ENCODE measurements at places on chromosomes 5 and 9.

DNA sequence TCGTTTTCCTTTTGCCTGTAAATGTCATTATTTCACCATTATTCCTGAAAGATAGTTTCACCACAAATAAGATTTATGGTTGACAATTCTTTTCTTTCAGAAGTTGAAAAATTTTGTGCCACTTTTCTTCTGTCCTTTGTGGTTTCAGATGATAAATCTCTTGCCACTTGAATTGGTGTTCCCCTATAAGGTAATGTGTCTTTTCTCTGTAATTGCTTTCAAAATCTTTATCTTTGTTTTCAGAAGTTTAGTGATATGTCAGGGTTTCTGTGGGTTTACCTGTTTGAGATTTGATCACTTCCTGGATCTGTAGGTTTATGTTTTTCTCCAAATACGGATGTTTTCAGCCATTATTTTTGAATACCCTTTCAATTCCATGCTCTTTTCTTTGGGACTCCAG is 14.6 kb downstream of the RASA1 start:
- DNase-seq, result no peak

DNA sequence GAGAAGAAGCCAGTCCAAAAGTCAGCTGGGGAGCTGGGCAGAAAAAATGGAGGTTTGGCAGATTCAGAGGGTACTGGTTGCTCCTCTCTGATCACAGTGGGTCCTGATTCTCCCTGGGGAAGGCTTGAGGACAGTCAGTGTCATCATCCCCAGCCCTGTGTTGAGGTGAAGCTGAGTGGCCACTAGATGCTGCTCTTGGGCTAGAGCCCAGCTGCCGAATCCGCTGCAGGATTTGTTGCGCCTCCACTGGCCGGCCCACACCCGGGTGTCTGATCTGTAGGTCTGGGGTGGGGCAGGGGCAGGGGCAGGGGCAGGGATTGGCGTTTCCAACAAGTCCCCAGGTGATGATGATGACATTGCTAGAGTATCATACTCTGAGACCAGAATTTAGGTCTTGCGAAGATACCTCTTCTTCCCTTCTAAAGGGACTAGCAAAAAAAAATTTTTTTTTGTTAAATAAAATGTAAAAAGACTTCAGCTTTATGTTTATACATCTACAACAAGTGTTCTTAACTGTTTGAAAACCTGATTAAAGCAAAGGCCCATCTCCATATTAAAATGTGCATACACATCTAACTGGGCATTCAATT is 106.8 kb downstream of the PDE6A start:
- DNase-seq, result peak; percentile 69

- DNase-seq, result no peak
These were observed 9.9 kb downstream of the GABBR2 start for GRCh38 chr9:98698856-98699255.

DNA sequence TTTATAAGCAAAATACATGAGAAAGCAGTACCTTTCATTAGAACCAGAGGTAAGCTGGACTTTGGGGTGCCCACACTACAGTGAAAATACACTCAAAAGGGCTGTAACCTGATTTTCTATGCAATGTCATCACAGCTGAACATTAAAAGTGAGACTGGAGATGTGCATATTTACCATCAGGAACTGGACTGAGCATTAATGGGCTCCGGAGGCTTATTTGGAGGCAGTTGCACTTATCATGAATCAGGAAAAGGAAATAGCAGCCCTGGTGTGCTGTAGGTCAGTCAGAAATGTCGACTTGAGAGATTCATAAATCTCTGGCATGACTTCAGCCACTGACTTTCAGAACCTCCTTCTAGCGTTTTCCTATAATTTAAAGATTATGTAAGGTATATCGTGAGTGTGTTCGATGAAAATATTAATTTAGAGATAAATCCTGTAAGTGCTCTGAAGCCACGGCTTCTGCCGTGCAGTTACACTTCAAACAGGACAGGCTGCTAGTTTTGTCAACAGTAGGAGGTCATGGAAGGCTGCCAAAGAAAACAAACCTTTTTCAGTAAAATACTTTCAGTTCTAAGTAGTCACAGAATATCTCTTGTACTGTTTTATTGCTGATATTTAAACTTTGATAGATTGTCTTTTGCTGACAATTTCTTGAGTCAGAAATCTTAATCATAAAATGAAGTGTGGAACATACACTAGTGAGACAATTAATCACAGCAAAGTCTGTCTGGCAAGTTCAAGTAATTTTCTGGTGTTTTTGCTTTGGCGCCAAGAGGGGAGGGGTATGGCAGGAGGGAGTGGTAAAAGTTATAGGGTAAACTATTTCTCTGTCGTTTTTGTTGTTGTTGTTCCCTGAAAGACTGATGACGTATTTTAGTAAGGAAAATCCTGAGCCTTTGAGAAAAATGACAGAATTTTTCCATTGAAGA is 939.7 kb downstream of the NR2F1-AS1 start:
- no peak for DNase-seq

DNA sequence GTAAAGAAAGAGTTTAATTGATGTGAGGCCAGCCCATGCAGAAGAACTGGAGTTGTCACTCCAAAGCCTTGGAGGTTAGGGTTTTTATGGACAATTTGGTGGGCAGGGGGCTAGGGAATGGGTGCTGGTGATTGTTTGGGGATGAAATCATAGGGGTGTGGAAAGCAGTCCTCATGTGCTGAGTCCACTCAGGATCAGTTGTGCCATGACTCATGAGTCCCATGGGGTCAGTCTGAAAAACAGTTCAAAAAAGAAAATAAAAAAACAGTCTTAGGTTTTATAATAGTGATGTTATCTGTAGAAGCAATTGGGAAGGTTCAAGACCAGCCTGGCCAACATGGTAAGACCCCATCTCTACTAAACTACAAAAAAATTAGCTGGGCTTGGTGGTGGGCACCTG is 162.3 kb downstream of the KDM4C start:
- DNase-seq, result no peak

GRCh38 chr5:130923543-130924124 is 241.4 kb downstream of the HINT1 start:
- no peak for DNase-seq

DNA sequence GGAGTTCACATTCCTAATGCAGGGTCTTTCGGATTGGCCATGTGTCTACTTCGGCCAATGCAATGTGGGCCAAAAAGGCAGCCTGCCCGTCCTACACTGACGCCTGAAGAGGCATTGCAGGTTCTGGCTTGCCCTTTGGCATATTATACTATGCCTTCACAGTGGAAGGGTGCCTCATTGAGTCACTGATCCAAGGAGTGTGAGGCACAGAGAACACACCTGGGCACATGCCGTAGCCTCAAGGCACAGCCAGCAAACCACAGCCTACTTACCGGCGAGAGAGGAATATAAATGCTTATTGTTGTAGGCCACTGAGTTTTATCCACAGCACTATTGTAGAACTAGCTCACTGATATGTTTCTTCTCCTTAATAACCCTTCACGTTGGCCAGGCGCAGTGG is 409.6 kb downstream of the GADD45G start:
- DNase-seq, result no peak

DNA sequence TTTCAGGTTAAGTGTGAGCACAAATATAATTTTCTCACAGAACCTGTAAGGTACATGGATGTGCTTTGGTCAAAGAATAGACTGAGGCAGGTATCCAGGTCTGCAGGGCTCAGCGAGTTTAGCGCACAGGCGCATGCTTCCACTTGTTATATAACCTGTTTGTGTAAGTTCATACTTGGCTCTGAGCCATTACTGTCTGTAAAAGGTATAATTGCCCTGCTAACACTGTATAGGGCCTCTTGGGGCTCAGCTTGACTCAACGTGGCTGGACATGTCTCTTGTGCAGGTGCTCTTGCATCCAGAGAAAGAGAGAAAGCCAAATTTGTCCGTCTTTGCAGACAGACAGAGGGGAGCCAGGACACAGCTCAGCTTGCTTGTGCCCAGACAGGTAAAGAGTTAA is 759.6 kb downstream of the MTRR start:
- no peak for DNase-seq

DNA sequence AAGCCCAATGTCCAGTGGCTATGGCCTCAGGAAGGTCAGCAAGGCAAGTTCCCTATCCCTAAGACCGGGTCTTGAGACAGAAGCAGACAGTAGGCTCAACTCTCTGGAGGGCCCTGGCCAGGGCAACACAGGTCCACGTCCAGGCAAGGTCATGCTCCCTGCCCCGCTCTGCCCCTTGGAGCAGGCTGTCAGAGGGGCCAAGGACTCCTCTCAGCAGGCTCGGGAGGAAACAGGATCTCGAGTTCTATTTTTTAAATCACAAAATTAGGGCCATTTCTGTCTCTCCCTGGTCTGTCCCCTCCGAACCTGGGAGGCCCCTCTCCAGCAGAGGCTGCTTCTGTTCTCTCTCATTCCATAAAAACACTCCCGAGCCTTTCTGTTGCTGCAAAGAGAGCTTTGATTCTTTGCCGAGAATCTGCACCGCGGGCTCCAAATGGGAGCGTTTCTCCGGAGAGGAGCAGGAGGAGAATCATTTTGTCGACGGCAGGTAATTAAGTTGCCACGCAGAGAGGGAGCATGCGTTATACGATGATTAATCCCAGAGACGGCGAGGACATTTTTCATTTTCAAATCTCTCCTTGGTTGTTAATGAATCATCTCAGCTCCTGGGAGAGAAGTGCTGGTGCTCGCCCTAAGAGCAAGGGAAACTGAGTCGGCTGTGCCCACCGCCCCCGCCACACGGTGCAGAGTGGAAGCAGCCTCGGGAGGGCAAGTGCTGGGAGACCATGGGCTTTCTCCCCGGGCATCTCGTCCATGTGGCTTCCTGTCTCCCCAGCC is 24.5 kb upstream of the FCN1 start:
- no peak for DNase-seq

DNA sequence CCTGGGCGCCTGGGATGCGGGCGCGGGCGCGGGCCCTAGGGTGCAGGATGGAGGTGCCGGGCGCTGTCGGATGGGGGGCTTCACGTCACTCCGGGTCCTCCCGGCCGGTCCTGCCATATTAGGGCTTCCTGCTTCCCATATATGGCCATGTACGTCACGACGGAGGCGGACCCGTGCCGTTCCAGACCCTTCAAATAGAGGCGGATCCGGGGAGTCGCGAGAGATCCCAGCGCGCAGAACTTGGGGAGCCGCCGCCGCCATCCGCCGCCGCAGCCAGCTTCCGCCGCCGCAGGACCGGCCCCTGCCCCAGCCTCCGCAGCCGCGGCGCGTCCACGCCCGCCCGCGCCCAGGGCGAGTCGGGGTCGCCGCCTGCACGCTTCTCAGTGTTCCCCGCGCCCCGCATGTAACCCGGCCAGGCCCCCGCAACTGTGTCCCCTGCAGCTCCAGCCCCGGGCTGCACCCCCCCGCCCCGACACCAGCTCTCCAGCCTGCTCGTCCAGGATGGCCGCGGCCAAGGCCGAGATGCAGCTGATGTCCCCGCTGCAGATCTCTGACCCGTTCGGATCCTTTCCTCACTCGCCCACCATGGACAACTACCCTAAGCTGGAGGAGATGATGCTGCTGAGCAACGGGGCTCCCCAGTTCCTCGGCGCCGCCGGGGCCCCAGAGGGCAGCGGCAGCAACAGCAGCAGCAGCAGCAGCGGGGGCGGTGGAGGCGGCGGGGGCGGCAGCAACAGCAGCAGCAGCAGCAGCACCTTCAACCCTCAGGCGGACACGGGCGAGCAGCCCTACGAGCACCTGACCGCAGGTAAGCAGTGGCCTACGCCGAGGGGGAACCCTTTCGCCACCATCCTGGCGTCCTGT is at the start of gene EGR1:
EGR1 (plus strand) TSS at position 219 of the 864 bp plus-strand sequence; CDS start at position 502, 283 bp downstream.
- DNase-seq, result peak; percentile 98

DNA sequence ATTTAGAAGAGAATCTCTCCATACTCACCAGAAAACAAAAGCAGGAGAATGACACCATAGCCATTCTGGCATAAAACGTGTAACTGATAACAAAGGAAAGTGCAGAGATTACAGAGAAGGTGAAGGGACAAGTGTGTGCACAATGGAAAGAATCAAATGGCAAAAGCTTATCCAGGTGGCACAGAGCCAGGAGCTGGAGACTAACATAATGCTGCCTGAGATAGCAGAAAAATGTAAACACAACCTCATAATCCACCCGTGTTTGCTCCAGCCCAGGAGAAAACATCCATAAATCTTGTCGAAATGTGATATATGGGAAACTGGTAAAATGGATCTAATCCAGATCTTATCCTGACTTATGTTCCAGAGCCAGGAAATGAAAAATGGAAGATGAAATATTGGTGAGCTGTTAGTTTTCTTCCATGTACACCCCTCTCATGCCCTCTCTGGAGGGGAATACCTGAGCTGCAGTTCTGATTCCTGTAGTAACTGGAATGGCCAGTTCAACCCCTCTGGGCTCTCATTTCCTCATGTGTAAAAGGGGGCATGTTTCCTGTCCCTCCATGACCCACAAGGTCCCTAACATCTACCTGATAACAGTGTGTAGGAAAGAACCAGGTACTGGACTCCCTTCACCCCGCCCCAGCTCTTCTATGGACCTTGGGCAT is 212.3 kb upstream of the DAPK1 start:
- DNase-seq, result no peak

- DNase-seq, result no peak
These were observed 68.2 kb upstream of the SLIT3 start for GRCh38 chr5:169369130-169369529.

GRCh38 chr5:176769911-176770310 is 40.4 kb upstream of the UNC5A start:
- DNase-seq, result no peak

DNA sequence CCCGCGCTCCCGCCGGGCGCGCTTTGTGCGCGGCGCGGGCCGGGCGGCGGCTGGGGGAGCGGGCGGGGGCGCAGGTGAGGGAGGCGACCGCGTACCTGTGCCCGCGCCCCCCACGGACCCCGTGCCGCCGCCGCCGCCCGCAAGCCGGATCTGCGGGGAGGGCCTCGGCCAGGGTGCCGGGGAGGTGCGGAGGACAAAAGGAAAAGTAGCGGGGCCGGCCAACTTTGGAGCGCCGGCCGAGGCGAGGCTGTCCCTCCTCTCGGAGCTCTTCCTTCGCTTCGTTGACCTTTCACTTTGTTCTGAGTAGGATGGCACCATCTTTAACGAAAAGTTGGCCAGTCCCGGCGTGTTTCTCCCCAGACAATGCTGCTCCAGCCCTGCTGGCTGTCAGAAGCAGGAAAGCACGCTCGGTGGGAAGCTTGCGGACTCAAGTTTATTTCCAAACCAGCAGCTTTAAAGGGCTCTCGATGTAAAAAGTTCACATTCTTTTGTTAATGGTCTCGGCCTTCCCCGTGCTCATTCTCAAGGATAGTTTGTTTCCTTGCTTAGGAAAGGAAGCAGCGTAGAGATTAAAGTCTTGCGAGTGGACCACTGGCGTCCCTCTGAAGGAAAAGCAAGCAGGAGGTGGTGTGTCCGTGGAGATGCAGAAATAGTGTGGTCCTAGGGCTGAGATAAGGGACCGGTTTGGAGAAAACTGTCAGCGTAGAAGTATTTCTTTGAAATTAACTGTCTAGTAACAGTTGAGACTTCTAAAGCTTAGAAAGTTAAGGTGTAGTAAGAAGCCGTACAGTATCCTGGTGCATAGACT is 639 bp downstream of the EHMT1 start:
- DNase-seq, result peak; percentile 73

DNA sequence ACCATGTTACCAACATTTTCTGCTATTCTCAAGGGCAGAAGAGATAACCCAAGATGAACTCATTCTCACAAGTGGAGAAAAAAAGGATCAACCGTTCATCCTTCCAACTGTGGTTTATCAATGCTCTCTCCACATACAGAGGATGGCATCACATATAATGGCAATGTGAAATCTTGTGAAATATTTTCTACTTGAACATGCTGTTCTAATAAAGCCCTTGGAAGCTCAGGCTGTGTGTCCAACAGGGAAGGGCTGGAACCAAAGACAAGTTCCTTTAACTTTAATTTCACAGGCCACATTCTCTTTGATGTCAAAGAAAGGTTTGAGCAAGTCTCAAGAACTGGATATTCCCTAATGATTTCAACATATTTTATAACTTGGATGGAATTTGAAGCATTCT is 230.5 kb downstream of the SPOCK1 start:
- DNase-seq, result no peak

GRCh38 chr5:105088102-105088501 is 1525.5 kb upstream of the NUDT12 start:
- no peak for DNase-seq

Data from Karpas-422 (cell line).